HL-60 (cell line): ENCODE measurements at places on chromosomes 12 and 14.

DNA sequence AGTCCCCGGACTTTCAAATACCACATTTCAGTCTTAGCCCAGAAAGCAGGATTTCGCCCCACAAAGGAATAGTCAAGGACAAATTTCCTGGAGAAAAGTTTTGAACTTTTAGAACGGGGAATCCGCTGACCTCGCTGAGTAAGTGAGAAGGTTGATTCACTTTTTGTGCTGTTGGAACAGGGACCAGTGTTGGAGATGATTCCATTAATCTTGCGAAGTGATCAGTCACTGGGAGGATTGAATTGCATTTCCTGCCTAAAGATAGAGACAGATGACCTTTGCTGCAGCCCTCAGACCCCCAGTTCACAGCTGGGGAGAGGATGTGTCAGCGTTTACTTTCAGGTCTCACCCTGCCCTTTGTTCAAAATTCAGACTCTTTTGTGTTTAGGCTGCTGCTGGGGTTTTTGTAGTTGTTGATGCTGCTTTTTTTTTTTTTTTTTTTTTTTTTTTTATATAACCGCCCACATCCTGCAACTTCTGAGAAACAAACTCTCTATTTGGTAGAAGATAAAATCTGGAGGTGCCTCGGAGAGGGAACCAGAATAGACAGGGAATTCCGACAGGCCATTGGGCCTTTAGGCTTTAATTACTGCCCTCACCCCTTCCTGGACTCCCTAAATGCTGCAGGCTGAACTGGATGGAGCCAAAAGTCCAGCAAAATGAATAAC, 9.8 kb upstream of the KDM2B start:
- DNase-seq = no peak

DNA sequence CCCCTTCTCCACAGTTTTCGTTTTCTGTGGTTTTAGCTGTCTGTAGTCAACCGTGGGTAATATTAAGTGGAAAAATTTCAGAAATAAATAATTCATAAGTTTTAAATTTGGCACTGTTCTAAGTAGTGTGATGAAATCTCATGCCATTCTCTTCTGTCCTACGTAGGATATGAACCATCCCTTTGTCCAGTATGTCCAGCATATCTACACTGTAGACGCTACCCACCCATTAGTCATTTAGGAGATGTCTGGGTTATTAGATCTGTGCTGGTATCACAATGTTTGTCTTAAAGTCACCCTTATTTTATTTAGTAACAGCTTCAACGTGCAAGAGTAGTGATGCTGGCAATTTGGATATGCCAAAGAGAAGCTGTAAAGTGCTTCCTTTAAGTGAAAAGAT, 44.7 kb downstream of the ATF7IP start:
- no peak for DNase-seq

GRCh38 chr12:66500841-66501240, 178.0 kb downstream of the GRIP1 start:
- DNase-seq = no peak

DNA sequence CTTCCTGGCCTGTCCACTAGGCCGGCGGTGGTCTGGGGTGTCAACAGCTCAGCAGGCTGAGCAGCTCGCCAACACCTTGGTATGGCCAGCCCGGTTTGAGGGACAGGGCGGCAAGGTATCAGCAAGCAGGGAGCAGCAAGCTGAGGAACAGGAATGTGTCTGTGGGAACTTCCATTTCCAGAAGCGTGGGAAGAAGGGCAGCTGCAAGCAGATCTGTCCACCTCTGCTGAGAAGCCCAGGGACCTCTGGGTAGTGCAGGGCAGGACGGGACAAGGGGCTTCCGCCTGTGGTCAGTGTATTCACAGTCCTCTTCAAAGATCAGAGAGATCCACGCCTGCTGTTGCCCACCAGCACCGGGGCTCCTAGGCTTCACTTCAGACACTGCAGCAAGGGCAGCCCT, 36.0 kb downstream of the ACTN1 start:
- DNase-seq = no peak

GRCh38 chr12:132690112-132690511, 2.7 kb downstream of the PXMP2 start:
- no peak for DNase-seq

DNA sequence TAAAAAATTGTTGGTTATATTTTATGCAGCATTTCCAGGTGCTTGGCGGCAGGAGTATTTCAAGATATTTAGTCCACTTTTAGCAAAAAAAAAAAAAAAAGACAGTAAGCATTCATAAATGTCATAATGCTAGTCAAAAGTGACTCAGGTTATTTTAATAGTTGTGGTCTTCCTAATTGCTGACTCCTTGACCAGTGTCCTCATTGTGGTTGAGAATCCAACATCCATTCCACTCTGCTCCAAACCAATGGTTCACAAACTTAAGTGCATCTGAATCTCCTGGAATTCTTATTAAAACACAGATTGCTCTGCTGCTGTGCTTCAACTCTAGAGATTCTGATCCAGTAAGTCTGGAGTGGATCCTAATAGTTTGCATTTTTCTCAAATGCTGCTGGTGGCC, 71.4 kb downstream of the AKAP6 start:
- no peak for DNase-seq

DNA sequence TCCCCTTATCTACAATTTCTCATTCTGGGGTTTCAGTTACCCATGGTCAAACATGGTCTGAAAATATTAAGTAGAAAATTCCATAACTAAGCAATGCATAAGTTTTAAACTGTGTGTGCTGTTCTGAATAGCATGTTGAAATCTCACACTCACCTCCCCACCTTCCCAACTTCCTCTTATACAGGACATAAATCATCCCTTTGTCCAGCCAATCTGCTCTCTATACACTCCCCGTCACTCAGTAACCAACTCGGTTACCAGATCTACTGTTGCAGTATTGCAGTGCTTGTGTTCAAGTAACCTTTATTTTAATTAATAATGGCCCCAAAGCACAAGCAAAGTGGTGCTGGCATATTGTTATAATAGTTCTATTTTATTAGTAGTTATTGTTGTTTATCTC, 420.5 kb downstream of the GXYLT1 start:
- no peak for DNase-seq

GRCh38 chr12:117674313-117674712, 294.5 kb downstream of the KSR2 start:
- DNase-seq = no peak

GRCh38 chr12:80977346-80977745, 39.6 kb upstream of the LIN7A start:
- no peak for DNase-seq

GRCh38 chr14:59582845-59583509, 6.4 kb upstream of the CCDC175 start:
- DNase-seq = peak; percentile 28

- DNase-seq = no peak
Observed at GRCh38 chr12:111451649-111452129, 46.0 kb downstream of the SH2B3 start.

GRCh38 chr12:57087010-57087690, 1.8 kb upstream of the NAB2 start:
- no peak for DNase-seq

DNA sequence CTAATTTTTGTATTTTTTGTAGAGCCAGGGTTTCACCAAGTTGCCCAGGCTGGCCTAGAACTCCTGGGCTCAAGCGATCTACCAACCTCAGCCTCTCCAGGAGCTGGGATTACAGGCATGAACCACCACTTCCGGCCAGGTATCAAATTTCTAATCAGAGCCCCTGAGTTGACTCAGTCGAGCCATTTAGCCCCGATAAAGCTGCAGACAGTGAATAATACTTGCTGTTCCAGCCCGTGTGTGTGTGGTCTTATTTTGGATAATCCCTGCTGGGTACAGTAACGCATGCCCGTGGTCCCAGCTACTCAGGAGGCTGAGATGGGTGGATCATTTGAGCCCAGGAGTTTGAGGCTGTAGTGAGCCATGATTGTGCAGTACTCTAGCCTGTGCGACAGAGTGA, 57.0 kb downstream of the TEAD4 start:
- DNase-seq = no peak

- no peak for DNase-seq
Observed at GRCh38 chr12:87254381-87255030, 774.7 kb downstream of the C12orf50 start.

- DNase-seq = no peak
Observed at GRCh38 chr12:111408686-111409402, 3.1 kb downstream of the SH2B3 start.

- no peak for DNase-seq
Observed at GRCh38 chr14:100988956-100989355, 85.4 kb upstream of the RTL1 start.

DNA sequence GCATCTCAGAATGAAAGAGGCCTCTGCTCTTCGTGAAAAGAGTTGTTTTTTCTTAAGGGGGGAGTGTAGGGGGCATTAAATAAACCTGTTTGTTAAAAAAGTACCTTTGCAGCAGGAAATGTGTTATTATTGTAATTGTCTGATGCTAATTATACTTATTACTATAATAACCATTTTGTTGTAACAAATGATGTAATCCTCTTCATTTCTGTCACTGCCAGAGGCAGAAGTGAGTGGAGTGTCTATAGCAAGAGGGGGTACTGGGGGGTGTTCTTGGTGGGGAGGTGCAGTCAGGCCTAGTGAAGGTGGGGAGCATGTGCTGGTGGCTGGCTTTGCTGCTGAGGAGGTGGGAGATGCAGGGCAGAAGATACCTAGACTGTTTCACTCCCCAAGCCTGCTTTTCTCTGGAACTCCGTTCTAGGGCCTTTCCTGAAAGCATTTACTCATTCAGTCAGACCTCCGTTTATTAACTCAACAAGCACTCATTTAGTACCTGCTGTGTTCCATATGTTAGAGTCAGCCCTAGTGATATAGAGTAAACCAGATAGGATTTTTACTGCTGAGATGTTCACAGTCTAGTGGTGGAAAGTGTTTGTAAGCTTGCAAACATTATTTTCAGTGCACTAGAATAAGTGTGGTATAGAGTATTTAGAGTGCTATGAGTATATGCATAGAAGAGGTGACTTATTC, 77.5 kb upstream of the CISTR start:
- DNase-seq = no peak

- no peak for DNase-seq
Observed at GRCh38 chr14:41662780-41663472, 56.2 kb downstream of the LRFN5 start.

DNA sequence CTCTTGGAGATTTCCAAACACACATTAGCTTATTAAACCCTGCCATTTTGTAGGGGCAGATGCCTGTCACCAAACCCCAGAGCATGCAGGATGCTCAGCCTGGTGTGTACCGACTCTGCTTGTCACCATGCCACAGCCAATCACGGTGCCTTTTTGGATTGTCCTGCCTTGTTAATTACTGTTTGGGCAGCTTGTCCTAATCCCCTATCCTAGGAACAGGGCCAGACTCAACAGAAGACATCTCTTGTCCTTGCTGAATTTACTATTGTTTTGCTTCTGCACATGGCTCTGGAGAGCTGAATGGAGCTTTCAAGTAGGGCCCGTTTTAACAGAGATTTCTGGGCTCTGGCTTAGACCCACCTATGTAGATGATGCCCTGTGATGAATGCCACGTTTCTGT, 388.5 kb downstream of the AACS start:
- DNase-seq = no peak

GRCh38 chr12:110639336-110640141, 25.6 kb downstream of the TCTN1 start:
- DNase-seq = peak; percentile 17

GRCh38 chr12:119012179-119012578, 30.8 kb downstream of the SRRM4 start:
- DNase-seq = no peak

DNA sequence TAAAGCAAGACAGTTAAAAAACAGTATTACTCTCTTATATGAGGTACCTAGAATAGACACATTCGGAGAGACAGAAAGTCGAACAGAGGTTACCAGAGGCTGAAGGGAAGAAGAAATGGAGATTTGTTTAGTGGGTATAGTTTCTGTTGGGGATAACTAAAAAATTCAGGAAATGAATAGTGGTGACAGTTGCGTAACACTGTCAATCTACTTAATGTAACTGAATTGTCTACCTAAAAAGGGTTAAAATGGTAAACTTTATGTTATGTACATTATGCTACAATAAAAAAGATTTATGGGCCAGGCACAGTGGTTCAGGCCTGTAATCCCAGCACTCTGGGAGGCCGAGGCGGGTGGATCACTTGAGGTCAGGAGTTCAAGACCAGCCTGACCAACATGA, 30.6 kb upstream of the SLC6A13 start:
- DNase-seq = no peak

DNA sequence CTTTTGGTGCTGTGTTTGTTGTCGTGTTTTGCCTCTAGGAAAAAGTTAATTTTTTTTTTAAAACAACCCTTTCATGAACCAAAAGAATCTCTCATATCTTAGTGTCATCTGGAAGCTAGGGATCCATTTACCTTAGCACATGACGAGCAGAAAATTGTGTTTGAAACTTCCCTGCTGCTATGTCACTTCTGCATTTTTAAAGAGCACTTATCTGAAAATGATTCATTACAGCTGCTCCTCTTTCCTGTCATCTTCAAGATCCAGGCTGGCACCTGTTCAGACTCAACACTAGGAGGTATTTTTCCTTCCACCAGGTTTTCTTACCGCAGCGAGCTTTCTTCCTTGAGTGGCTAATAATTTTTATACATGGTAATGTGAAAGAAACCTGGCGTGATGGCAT, 67.0 kb downstream of the EML1 start:
- no peak for DNase-seq

GRCh38 chr14:99484106-99484505, 2.9 kb downstream of the CCNK start:
- no peak for DNase-seq

GRCh38 chr12:104596898-104597843, 140.4 kb downstream of the CHST11 start:
- no peak for DNase-seq

DNA sequence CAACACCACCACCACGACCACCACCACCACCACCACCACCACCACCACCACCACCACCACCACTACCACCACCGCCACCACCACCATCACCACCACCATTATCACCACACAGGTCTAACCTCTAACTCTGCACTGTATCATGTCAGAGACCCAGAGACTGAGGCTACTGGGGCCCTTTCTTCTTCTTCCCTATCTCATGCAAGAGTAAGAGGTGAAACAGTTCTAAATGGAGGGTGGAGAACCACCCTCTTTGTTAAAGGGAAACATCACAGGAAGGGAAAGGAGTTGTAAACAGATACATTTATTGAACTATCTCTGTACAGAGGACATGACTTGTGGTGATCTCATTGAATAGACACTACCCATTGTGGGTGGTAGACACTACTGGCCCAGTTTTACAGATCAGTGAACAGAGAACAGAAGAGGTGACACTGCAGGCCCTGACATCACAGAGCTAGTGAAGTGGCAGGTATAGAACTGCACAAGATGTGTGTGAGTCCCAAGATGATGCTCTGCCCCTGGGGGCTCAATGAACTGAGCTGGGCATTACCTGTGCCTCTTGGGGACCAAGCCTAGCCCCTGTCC, 91.6 kb downstream of the FOXN3 start:
- DNase-seq = no peak

DNA sequence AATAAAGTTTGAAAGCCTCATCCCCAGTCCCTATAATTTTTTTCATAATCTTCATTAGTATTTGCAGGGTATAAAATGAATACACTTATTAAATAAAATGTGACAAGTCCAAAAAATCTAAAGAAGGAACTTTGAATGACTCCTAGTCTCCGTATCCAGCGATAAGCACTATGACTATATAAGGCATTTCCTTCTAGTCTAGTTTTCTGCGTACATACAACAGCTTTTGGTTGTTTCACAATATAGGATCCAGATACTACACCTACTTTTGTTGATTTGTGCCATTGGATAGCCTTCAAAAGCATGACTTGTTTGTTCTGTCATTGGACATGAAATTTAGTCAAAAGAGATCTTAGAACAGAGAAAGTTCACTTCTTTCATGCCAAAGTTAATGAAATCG, 133.3 kb upstream of the PWP1 start:
- no peak for DNase-seq
